Pancreas (tissue), 10 donors: ENCODE measurements at places on chromosomes 1 and 21. TPM values are rescaled to one million over a fixed set of nuclear protein-coding genes. Genes with fewer than 3 reads are reported as not detected.

- H3K4me1 ChIP-seq, result no peaks in the 10 kb centered on the region
- H3K4me3 ChIP-seq, result no peak overlapping the region
- no peaks in the 10 kb centered on the region for H3K36me3 ChIP-seq
- DNase-seq, result no peak
- H3K27ac ChIP-seq, result no peak overlapping the region
Measured at GRCh38 chr1:18332576-18332975, 148.2 kb upstream of the KLHDC7A start.

DNA sequence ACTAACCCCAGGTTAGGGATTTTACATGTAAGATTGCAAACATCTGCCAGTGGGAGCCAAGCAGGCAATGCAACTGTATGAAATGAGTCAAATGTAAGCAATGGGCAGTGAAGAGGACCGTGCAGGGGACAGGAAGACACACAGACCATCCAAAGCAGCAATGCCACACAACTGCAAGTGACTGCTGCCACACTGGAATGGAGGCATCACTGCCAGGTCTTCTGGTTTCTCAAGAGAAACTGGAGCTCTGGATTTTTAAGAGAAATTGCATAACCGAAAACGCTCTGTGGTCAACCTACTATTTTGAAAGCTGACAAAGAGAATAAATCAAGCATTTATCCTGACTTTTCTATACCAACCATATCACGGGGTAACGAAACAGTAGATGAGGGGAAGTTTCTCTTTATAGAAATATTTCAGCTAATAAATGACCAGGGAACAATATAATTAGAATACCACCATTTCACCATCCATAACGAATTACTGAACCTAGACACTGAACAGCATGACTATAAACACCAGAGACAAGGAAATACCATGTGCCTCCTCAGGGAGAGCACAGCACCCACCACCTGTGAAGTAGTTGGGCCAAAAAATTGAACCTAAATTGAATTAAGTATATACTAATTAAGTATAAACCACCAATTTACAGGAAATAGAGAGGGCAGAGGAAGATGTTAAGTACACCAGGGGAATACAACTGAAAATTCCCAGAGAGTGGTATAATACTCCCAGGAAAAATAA lies 4.4 kb downstream of the AK2 start:
- no peaks in the 10 kb centered on the region for H3K27me3 ChIP-seq
- no peak for DNase-seq
- H3K36me3 ChIP-seq, result no peaks in the 10 kb centered on the region
- peaks cover 29% of the 10 kb centered on the region for H3K4me1 ChIP-seq
- no peak overlapping the region for H3K4me3 ChIP-seq
- H3K27ac ChIP-seq, result no peak overlapping the region

- no peak overlapping the region for H3K27ac ChIP-seq
- H3K36me3 ChIP-seq, result no peaks in the 10 kb centered on the region
- H3K27me3 ChIP-seq, result no peaks in the 10 kb centered on the region
- no peaks in the 10 kb centered on the region for H3K4me1 ChIP-seq
- no peak overlapping the region for H3K4me3 ChIP-seq
Measured at GRCh38 chr1:184302346-184302745, 84.5 kb upstream of the C1orf21 start.

GRCh38 chr1:167756730-167757405 lies 35.1 kb downstream of the MPZL1 start:
- H3K4me3 ChIP-seq, result no peak overlapping the region
- H3K27ac ChIP-seq, result no peak overlapping the region
- no peak for DNase-seq
- no peaks in the 10 kb centered on the region for H3K4me1 ChIP-seq
- no peaks in the 10 kb centered on the region for H3K36me3 ChIP-seq

The KRTAP13-2 gene
- total RNA-seq, result not detected

DNA sequence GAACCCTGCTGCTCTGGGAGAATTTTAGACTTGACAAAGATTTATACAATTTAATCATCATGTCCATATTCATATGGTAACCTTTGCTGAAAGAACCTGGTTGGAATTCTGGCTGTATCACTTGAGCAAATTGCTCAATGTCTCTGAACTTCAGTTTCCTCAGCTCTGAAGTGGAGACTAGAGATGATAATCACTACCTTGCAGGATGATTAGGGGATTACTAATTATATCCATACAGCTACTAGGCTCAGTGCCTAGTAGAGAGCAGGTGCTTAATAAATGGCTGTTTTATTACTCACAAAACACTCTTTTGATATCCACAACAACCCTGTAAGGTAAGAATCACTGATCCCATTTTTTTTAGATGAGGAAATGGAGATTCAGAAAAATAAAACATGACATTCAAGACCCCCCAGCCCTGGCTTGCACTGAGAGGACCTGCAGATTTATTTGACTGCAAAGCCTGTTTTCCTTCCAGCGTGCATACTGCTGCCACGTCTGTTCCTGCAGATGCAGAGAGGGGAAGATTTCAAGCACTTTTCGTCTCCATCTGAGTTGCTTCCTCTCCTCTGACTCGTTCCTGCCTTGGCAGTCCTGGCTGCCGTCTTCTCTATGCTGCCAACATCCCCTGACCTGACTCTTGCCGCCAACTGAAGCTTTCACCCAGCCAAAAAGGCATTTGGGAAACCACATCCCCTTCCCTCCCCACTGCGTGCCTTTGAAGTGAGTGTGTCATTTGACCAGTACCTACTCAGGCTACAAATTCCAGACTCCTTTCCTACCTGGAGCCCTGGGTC lies 203.0 kb downstream of the PLPP3 start:
- no peak for DNase-seq
- no peak overlapping the region for H3K4me3 ChIP-seq
- H3K27ac ChIP-seq, result no peak overlapping the region
- no peaks in the 10 kb centered on the region for H3K36me3 ChIP-seq
- no peaks in the 10 kb centered on the region for H3K4me1 ChIP-seq

The GSTM1 gene
- not detected for total RNA-seq

- H3K4me1 ChIP-seq, result peaks cover 11% of the 10 kb centered on the region
- no peak overlapping the region for H3K27ac ChIP-seq
- H3K36me3 ChIP-seq, result no peaks in the 10 kb centered on the region
- H3K4me3 ChIP-seq, result no peak overlapping the region
- no peaks in the 10 kb centered on the region for H3K27me3 ChIP-seq
Measured at GRCh38 chr1:229184066-229184465, 86.8 kb upstream of the RAB4A start.

DNA sequence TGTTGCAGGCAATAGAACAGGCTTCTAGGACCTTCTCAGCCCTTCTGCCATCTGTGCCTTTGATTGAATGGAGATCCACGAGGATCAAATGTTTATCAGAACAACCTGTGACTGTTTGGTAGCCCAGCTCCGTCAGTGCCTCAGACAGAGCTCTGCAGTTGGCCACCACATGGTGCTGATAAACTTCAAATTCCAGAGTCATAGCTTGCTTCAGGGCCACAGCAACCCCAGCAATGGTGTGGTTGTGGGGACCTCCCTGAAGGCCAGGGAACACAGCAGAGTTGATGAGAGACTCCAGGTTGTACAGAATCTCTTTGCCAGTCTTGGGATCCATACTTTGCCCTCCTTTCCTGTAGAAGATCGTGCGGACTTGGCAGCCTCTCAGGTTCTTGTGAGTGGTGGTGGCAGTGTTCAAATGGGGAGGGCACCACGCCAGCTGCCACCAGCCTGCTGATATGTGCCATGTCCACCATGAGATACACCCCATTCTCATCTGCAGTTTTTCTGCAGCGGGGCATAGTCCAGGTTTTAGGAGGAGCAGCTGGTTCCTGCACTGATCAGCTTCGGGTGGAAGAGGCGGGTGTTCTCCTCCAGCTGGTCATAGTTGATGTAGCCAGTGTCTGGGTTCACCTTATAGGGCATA lies 82.9 kb upstream of the ARTN start:
- no peaks in the 10 kb centered on the region for H3K36me3 ChIP-seq
- no peak overlapping the region for H3K4me3 ChIP-seq
- no peak overlapping the region for H3K27ac ChIP-seq
- DNase-seq, result no peak
- H3K27me3 ChIP-seq, result no peaks in the 10 kb centered on the region
- no peaks in the 10 kb centered on the region for H3K4me1 ChIP-seq

DNA sequence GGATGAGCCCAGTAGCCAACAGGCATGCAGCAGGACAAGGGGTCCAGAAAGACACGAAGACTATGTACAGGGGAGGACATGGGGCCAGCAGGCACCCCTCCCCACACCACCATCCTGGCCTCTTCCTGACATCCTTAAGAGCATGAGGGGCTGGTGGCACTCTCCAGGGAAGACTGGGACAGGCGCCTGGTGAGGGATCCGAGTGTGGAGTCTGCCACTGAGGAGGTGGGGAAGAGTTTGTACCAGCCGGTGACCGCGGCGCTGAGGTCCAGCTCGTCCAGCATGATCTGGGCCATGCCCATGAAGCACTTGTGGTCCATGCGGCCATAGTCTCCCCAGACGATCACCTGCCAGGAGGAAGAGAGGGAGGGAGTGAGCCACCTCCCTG lies 39.1 kb downstream of the RIMS3 start:
- H3K36me3 ChIP-seq, result no peaks in the 10 kb centered on the region
- H3K4me1 ChIP-seq, result no peaks in the 10 kb centered on the region
- no peak for DNase-seq

DNA sequence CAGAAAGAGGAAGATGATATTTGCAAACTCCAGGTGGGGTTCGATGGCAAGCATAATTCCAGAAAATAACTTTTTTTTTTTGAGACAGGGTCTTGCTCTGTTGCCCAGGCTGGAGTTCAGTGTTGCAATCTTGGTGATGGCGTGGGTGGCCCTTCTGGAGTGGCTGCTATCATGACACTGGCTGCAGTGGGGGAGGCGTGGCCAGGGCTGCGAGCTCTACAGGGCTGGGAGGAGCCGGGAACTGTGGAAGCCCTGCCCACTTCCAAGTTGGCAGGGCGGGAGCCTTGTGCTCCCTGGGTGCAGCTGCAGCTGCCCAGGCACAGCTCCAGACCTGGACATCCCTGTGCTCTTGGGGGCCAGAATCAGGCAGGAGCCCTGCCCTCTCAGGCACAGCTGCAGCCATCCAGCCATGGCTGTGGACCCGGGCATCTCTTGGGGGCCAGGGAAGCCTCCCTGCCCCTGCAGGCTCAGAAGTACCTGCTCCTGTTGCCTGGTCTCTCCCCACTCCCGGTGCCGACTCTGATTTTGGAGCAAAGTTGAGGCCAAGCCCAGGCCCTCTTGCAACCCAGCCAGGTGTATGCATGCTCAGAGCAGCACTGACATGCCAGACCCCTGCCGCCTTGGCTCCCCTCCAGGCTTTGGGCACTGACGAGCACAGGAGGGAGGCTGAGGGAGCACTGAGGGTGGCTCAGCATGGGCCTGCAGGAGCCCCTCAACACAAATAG lies 7.2 kb upstream of the BCL10 start:
- no peaks in the 10 kb centered on the region for H3K36me3 ChIP-seq
- no peaks in the 10 kb centered on the region for H3K27me3 ChIP-seq
- no peaks in the 10 kb centered on the region for H3K4me1 ChIP-seq

GRCh38 chr1:66951513-66951912 lies 26.7 kb downstream of the MIER1 start:
- no peak overlapping the region for H3K4me3 ChIP-seq
- no peak for DNase-seq
- no peaks in the 10 kb centered on the region for H3K27me3 ChIP-seq
- peaks cover 6% of the 10 kb centered on the region for H3K4me1 ChIP-seq
